ENCODE measurements at places on chromosomes 2 and 18.

DNA sequence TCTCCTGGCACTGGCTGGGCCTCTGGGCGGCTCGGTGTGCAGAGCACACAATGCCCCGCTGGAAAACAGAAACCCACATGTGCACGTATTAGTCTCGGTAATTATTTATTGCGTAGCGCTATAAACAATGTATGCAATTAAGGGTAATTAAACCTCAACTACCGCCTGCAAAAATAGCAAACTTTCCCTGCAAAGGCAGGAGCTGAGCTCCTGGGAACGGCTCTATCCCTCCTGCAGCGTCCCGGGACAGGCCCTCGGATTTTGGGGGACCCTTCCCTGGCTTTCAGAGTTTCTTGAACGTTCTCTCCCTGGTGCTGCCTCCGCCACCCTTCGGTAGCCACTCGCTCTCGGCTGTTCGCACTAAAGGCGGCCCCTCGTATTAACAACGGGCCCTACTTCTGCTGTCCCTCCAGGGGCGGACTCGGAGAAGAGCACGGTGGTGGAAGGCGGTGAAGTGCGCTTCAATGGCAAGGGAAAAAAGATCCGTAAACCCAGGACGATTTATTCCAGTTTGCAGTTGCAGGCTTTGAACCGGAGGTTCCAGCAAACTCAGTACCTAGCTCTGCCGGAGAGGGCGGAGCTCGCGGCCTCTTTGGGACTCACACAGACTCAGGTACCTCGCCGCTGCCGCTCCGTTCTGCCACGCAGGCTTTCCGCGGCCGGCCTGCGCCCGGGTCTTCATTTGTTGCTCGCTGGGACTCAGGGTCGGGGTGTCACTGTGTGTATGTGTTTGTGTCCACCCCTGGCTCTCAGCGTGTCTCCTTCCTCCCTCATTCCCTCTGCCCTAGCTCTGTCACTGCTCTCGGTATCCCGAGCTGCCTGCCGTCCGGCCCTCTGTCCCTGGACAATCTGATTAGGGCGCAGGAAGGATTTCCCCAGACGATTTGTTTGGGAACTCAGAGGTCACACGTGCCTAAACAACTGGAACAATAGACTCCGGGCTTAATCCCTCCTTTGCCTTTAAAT, 1.2 kb downstream of the DLX1 start:
- peak; percentile 48 for DNase-seq

DNA sequence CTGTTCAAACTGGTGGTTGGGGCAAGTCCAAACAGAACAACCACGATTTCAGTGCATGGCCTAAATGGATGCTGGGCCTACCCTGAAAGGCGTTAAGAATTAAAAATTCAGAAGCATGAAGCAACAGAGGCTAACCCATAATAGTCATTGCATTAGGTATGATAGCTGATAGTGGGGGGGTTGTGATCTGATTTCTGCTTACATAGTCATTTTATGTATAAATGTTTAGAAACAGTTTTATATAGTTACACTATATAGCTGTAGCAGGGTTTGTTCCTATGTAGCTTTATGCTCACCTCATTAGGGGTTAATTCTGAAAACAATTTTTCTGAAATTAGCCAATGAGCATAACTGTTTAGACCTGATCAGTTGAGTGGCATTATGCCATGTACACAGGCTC, 9.6 kb downstream of the TAF1B start:
- DNase-seq: no peak

- DNase-seq: peak; percentile 43
Measured at GRCh38 chr18:62715759-62716615, 646 bp downstream of the PHLPP1 start.

- DNase-seq: no peak
Measured at GRCh38 chr2:162929571-162929970, 91.0 kb upstream of the KCNH7 start.

DNA sequence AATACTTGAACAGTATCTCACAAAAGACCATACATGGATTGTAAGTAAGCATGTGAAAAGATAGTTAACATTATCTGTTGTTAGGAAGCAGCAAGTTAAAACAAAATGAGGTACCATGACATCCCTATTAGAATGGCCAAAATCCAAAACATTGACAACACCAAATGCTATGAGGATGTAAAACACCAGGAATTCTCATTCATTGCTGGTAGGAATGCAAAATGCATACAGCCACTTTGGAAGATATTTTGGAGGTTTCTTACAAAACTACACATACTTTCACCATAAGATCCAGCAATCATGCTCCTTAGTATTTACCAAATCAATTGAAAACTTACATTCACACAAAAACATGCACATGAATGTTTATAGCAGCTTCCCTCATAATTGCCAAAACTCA, 30.9 kb upstream of the ICOS start:
- no peak for DNase-seq

GRCh38 chr2:11534746-11535484, 1.1 kb downstream of the GREB1 start:
- no peak for DNase-seq

GRCh38 chr2:158686210-158686691, 108.9 kb upstream of the DAPL1 start:
- no peak for DNase-seq

GRCh38 chr2:139963863-139964355, 1183.7 kb upstream of the NXPH2 start:
- no peak for DNase-seq

- no peak for DNase-seq
Measured at GRCh38 chr2:232075859-232076258, 114.3 kb downstream of the DIS3L2 start.

DNA sequence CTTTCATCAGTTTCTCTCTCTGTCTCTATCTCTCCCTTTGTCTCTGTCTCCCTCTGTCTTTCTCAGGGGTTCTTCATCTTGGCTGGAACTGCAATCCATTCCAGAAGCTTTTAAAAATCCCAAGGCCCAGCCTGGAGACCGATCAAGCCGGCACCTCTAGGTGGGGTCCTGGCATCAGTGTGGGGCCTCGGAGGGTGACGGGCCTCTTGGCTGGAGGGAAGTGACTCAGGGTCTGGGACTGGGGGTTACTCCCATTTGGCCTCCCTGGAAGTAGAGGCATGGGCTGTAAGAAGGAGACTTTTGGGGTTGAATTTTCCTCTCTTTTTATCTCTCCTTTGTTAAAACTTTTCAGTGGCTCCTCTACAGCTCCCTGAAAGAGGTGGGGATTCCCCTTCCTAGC, 52.8 kb upstream of the OTOF start:
- no peak for DNase-seq

- no peak for DNase-seq
Measured at GRCh38 chr2:237574894-237575868, 8.8 kb downstream of the PRLH start.
